ENCODE measurements at places on chromosomes 3 and 15. TPM values are rescaled to one million over a fixed set of nuclear protein-coding genes. Genes with fewer than 3 reads are reported as not detected.

DNA sequence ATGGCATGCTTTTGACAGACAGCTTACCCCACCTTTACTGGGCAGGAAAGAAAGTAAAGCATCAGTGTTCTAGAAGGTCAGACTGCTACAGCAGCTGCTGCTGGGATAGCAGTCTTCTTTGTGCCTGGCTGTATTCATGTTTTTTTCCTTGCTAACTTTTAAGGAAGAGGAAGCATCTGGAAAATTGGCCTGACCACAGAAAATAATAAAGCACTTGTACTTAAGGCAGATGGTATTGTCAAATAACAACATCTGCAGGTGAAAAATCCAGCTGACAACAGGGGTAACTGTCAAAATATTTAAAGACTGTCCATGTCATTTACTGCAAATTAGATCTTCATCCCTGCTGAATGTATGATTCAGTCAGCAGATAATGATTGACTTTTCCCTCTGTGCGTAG is 229.0 kb downstream of the OXSM start:
- no peak for DNase-seq

- DNase-seq: no peak
Measured at GRCh38 chr3:77412584-77412983, 372.7 kb downstream of the ROBO2 start.

FEM1B gene
- 55.3 TPM for total RNA-seq

DNA sequence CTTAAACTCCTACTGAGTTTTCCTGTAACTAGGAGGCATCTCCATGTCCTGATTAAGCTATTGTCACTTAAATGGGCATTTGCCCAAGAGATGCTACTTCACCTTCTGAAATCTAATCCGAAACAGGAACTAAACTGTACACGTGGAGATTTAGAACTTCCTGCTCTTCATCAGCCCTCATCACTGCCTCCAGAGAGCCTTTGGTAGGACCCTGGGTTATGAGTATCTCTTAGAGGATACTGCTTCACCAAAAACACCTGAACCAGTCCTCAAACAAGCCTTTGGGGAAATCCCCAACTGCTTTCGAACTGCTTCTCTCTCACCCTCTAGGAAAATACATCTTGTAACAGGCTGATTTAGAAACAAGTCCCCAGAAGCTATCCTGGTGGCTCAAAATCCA is 320.3 kb downstream of the GAP43 start:
- no peak for DNase-seq

DNA sequence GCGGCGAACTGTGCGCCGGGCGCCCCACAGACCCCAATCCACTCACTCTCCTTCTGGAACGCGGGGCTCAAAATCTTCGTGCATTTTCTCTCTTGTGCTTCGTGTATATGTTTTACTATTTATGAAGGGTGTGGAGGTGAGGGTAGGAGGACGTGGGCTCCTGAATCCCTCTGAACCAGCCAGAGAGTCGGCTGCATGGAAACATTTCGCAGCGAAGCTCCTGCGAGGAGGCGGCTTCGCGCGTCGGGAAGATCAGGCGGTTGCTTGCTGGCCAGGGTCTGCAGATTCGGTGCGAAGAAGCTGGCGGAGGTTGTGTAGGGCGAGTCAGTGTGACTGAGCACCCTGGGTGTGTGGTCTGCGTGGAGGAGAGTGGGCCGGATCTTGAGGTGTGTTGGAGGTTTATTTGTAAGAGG is 1.1 kb downstream of the CNTN4 start:
- DNase-seq: no peak

DNA sequence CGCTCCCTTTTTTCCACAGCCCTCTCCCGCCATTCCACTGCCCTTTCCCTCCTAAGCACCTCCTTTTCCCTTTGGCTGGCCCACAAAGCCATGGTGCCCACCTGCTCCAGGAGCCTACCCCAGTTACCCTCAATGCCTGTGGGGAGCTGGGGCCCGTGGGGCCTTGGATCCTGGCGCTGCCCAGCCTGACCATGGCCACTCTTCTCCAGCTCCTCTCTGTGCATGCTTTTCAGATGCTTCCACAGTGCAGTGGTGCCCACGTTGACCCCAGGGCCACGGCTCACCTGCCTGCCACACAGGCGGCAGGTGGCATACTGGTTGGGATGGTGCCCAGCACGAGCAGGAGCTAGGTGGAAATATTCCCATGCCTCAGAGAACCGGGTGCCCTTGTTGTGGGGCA is 1.5 kb downstream of the ZBED2 start:
- no peak for DNase-seq

- DNase-seq: no peak
Measured at GRCh38 chr3:70308760-70309159, 3.7 kb downstream of the MDFIC2 start.

- DNase-seq: no peak
Measured at GRCh38 chr3:105495021-105495420, 128.3 kb downstream of the ALCAM start.

GRCh38 chr3:142542054-142542453 is 36.5 kb downstream of the ATR start:
- DNase-seq: no peak
